H9 (cell line): ENCODE measurements at places on chromosomes 1 and 21.

GRCh38 chr1:64540265-64540791 lies 70.4 kb downstream of the CACHD1 start:
- DNase-seq: no peak

GRCh38 chr1:42210421-42211133 lies 46.0 kb upstream of the GUCA2A start:
- DNase-seq: no peak

- DNase-seq: no peak
These were observed 192.3 kb downstream of the ZNF326 start for GRCh38 chr1:90187323-90187585.

DNA sequence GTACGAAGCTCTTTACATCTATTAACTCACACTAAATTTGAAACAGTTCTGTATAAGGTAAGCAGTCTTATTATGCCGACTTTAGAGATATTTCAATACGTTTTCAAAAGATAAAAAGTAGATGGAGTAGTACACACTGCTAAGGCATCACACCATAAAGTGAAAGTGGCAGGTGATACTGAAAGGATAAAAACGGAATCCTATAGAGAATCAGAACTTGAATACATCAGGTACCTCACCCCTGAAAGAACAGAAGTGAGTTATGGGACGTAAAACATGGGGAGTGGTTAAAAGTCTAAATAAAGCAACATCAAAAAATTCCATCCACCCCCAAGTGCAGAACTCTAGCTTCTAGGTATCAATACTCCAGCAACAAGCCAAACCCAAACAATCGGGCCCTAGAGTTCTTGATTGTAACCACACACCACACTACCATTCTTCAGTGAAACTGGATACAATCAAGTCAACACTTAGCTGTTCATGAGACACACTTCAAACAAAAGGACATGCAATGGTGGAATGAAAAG lies 142.6 kb downstream of the SMYD3 start:
- no peak for DNase-seq

- no peak for DNase-seq
These were observed 33.8 kb upstream of the NFASC start for GRCh38 chr1:204836856-204837255.

GRCh38 chr1:39003794-39004193 lies 12.7 kb downstream of the AKIRIN1 start:
- DNase-seq: no peak

- DNase-seq: no peak
These were observed 43.2 kb downstream of the CAPN8 start for GRCh38 chr1:223622132-223622842.

GRCh38 chr1:155134322-155134721 lies 1.3 kb upstream of the SLC50A1 start:
- DNase-seq: no peak

- DNase-seq: no peak
These were observed 518.9 kb downstream of the BRINP3 start for GRCh38 chr1:189958756-189959155.

DNA sequence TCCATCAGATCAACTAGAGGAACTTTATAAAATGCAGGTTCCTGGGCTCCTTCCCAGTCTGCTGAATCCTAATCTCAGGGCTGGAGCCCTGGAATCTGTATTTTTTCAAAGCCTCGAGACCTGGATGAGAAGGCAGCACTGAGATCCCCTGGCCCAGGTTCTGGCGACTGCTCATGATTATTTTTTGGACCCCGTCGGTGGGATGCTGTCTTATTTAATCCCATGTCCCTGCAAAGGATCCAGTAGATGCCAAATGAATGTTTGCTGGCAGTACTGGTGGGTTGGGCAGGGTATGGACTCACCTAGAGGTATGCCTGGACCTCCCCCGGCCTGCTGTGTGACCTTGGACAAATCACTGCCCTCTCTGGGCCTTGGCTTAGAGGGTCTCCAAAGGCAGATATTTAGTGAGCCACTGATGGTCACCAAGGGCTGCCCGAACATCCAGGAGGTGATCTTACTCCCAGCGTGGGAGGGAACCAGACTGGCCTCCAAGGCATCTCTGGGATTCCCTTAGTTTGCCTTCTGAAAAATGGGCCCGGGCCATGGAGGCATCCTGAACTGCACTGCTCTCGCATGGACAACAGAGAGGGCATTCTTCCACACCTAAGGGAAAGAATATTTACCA lies 91.6 kb upstream of the RUNX3 start:
- no peak for DNase-seq

- DNase-seq: no peak
These were observed 6.9 kb downstream of the AGRN start for GRCh38 chr1:1026599-1027413.

DNA sequence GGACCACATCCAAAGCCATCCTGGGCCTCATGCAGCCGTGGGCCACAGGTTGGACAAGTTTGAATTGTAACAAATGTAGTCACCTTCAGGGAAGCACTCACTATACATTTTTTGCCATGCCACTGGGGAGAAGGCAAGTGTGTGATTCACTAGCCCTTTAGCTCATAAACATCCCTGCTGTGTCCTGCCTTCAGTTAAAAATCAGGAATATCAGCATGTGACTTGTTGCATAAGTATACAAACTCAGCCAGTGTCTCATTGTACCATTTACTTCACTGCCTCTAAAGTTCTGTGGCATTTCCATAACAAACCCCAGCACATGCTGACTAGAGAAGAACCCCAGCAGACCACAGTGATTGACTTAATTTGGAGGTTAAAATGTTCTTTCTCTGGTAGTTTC lies 142.0 kb upstream of the C1orf105 start:
- DNase-seq: peak; percentile 33

DNA sequence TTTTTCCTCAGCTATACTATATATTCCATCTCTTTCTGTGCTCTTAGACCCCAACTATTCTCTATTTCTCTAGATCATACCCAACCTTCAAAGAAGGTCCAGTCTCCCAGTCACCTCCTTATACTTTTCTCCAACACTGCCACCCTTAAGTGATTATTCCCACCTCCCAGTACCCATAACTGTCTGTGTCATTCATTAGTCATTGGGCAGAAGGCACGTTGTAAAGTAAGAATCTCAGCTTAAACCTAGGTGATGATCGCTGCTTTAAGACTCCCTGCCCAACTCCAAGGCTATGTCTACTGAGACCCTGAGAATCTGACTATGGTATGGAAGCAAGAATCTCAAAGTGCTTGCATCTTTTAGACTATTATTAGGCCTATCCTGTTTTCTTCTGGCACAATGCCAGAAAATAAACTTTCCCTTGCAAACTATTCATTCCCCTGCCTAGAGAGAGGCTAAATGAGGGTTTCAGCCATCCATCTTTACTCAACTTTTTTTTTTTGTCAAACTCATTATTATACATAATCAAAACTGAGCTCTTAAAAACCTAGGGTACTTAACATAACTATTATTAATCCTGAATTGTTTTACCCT lies 174.3 kb upstream of the DPT start:
- DNase-seq: no peak

DNA sequence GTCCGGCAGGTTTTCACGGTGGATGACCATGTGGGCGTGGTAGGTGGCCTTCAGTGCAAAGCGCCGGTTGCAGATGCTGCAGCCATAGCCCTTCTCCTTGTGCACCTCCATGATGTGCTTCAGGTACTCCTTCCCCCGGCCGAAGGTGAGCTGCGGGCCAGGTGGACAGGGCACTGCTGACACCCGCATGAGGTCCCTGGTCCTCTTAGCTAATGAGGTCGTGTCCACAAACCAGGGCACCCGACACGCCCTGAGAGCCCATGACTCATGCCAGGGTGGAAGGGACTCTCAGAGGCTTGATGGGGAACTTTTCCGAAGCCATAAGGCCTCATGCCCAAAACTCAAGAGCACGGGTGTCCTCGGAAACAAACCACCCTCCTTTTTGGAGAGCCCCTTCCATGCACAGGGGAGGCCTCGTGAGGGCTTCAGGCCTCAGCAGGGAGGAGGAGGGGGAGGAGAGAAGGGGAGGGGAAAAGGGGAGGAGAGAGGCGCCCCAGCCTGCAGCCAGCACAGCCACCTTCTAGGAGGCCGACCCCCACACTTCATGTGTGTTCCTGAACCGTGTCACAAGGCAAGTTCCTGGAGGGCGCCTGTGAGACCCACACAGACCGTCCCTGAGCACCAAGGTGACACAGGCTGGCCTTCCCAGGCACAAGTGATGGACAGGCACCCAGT lies 54.4 kb upstream of the RIPK4 start:
- no peak for DNase-seq

GRCh38 chr1:36083219-36083618 lies 675 bp upstream of the TEKT2 start:
- no peak for DNase-seq

DNA sequence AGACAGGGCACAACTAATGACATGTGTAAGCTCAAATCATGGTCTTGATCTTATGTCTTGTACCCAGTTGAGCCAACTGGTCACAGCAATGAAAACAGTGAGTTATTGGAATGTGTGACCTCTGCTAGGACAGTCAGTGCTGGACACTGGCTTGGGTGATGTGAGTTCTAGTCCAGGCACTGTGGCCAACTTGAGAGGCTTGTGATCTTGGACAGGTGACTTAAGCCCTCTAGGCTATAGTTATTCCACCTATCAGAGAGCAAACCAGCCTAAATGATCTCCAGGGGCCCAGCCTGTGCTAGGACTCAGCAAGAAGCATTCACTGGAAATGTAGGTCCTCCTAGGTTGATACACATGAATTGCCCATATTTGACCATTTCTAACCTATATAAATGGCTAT lies 1.1 kb downstream of the KCNE2 start:
- DNase-seq: no peak

DNA sequence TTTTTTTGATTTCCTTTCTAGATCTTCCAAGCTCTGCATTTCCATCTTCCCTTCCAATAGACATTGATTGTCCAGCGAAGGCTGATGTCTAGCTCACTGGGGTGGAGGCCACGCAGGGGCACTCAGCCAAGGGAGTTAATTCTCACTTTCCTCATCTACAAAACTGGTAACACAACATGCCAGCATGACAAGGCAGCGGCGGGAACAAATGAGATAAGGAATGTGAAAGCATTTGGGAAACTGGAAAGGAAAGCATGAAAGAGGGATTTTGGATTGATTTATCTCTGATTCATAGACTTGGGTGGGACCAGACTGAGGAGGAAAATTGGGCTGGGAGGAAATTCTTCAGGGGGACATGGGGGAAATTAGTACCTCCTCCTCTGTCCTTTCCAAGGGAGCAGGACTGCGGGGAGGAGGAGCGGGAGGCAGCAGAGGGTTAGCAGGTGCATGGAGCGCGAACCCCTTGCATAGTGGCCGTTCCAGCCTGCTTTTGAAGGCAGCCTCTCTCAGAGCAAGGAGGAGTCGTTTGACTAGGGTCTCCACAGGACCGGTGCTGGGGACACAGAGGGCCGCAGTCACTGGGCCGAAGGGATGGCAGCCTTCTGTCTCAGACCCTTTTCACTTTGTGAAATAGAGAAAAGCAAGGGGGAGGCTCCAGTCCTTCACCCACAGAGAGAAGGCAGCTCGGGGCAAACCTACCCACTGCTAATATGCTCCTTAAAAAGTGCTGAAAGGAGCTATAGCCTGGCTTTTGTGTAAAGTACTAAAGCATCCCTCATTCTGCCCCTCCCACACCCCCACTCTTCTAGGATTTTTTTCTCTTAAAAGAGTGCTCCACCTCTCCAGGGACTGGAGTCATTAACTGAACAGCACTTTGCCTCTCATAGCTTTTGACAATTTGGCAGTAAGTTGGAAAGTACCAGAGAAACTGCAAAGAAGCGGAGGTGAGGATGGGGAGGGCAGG lies 89.2 kb downstream of the PLXNA2 start:
- no peak for DNase-seq

GRCh38 chr1:201673915-201674314 lies 135.0 kb downstream of the NAV1 start:
- no peak for DNase-seq

DNA sequence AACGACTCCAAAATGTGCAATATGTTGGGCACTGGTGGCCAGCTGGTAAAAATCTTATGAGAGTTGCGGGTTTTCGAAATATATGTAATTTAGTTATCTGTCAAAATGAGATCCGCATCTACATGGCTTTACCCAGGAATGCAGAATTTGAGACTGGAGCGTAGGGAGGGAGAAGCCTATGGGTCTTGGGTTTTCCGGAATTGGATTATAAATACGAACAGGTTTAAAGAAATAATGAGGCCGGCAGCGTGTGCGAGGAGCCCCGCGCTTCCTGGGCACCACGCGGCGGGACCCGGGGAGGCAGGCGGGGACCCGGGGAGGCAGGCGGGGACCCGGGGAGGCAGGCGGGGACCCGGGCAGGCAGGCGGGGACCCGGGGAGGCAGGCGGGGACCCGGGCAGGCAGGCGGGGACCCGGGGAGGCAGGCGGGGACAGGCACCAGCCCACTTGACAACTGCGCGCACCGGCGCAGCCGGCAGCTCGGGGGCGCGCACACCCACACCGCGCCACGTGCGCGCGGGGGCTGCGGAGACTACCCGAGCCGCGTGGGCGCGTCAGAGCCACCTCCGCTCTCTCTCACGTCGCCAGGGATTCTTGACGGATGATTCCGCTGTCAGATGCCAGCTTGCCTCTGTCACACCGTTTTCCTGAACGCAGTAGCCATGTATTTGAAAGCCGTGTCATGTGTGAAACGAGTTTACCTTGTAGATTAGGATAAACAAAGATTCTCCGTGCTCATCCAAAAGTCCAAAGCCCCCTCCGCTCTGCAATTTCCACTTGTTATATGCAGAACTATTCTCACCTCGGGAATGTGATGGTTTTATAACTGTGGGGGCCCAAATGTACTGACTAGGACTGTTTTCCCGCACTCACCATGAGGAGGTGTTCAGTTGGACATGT lies 54.3 kb upstream of the HNRNPU start:
- no peak for DNase-seq

- peak; percentile 96 for DNase-seq
These were observed at the start of gene KIF14 for GRCh38 chr1:200620273-200621131. TSS of gene KIF14 (minus strand) at chr1:200620751. CDS start at chr1:200618723, 2,028 bp downstream.

DNA sequence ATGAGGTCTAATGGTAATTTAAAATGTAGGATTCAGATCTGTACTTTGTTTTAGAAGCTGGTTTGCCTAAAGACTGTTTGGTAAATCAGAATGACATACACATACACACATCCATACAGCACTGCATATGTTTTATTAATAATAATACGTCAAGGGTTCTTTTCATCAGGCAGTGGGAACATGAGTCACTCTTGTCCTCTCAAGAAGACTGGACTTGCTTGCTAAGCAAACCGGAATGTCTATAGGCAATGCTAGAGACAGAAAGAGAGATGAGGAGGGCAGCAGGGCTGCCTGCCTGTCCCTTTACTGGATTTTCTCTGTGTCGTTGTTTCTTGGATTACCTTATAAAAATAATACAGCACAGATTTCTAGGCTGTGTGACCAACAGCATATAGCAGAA lies 119.1 kb upstream of the GALNT2 start:
- DNase-seq: no peak

DNA sequence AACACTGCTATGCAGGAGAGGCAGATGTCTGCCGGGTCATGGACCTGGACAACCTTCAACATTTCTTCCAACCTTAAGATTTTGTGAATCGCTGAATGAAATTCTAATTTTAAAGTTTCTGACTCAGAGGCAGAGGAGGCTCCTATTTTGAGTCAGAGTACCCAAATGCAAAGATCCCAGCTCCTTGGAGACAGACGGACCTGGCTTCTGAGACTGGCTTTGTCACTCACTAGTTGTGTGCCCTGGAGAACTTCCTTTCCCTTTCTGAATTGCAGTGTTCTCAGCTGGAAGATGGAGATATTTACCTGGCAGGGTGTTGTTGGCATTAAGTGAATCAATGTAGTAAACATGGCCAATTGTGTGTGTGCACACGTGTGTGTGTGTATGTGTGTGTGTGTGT lies 51.9 kb downstream of the IER5 start:
- no peak for DNase-seq
